ENCODE measurements at places on chromosomes 16 and 17.

DNA sequence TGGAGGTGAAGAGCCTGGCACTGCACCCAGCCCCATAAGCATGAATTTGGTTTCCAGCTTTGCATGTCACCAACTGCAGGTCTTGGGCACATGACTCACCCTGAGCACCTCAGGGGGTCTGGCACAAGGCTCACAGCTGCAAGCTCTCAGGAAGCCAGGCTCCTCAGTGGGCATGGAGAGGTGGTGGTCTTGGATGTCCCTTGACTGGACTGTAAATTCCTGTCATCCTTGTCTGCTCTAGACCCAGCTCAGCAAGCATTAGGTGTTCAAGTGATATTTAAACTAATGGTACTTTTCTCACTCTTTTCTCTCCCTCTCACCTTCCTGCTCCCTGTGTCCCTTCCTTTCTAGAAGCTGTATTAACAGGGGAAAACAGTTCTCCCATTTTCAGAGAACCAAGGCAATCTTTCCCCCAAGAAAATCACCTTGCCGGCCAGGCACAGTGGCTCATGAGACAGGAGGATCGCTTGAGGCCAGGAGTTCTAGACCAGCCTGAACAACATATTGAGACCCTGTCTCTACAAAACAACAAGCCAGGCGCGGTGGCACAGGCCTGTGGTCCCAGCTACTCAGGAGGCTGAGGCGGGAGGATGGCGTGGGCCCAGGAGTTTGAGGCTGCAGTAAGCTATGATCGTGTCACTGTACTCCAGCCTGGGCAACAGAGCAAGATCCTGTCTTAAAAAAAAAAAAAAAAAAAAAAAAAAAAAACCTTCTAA lies 5.1 kb upstream of the KIFC3 start:
- no peak for DNase-seq

- DNase-seq = no peak
Measured at GRCh38 chr16:68487203-68487514, 38.9 kb upstream of the SMPD3 start.

- no peak for DNase-seq
Measured at GRCh38 chr16:8673611-8674412, 605 bp upstream of the ABAT start.

GRCh38 chr16:69113216-69113615 lies 7.8 kb downstream of the HAS3 start:
- no peak for DNase-seq

GRCh38 chr17:40824015-40824832 lies 1.8 kb upstream of the KRT10 start:
- no peak for DNase-seq

GRCh38 chr16:89422527-89422904 lies 67.8 kb downstream of the ANKRD11 start:
- DNase-seq = peak; percentile 46

DNA sequence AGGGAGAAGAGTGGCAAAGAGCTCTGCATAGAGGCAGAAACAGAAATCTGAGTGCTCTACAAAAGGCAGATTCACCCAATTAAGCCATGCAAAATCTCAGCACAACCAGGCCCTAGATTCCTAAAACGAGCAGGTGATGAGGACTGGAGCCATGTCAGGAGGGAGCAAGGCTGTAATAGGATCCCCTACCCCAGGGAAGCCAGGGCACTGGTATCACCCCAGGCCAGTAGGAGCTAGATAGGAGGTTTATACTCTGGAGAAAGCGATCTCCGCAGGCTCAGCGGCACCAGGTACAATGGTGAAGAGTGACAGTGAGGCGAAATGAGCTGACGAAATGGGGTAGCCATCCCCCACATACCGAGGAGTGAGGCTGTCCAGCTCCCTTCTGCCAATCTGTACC lies 171.5 kb downstream of the PARN start:
- no peak for DNase-seq

GRCh38 chr16:88333848-88334777 lies 48.6 kb upstream of the ZNF469 start:
- no peak for DNase-seq

DNA sequence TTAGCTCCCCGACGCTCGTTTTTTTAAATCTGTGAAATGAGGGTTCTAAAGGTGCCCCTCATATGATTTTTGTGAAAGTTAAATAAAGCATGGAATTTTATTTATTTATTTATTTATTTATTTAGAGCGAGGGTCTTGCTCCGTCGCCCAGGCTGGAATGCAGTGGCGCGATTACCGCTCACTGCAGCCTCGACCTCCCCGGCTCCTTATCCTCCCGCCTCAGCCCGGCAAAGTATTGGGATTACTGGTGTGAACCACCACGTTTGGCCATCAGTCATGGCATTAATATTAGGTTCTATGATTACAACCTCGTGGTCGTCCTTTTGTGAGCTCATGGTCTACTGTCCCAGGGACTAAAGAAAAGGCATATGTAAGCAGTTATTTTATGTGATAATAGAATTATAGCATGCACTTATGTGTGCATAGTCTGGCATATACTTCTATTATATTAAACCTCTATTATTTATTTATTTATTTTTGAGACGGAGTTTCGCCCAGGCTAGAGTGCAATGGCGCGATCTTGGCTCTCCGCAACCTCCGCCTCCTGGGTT lies 557 bp upstream of the LUC7L start:
- no peak for DNase-seq

DNA sequence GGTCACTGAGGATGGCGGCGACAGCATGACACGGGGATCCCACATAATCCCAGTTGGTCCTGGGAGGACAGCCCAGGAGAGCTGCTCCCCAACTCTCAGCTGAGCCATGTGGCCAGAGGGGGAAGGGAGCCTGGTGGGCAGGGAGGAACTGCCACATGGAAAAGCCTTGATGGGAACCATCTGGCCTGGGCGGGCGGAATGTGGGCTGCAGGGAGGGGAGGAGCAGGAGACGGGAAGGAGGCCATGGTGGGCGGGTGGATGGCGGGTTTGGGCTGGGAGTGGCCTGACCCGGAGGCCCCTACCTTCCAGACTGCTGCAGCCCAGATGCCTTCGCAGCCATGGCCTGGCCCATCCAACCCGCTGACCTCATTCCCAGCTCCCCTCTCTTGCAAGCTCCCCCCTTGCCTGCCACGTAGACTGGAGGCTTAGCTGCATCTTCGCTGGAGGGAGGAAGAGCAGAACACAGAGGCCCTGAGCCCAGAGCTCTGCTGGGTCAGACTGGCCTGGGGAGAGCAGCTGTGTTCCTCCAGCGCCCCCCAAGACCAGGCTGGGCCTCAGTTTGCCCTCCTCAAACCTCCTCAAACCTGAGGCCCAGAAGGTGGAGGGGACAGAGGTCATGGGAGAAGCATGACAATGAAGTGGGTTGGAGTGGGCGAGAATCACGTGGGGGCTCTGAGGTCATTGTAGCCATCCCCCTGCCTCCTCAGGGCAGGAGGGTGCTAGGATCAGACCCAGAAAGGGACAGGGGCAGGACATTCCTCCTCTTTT lies 8.2 kb upstream of the COL1A1 start:
- no peak for DNase-seq

- DNase-seq = no peak
Measured at GRCh38 chr17:62966426-62967204, 580 bp downstream of the TANC2 start.

DNA sequence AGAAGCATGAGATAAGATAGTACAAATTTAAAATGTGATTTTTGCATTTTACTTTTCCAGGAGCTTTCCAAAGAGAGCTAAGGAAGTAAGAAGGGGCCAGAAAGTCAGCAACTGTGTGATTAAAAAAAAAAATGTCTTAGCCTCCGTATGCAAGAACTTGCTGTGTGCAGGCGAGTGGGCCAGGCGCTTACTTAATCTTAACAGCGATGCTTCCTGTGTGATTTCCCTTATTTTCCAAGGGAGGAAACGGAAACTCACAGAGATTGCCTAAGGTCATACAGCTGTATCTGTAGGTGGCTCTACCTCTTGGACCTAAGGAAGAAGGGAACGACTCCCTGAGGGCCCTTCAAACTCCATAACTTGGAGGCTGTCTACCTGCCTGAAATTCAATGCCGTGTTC lies 11.1 kb downstream of the HS3ST3B1 start:
- no peak for DNase-seq

GRCh38 chr17:75808549-75808904 lies 23.9 kb downstream of the UNK start:
- DNase-seq = peak; percentile 2

- DNase-seq = no peak
Measured at GRCh38 chr16:68022278-68022727, 729 bp downstream of the DDX28 start.

DNA sequence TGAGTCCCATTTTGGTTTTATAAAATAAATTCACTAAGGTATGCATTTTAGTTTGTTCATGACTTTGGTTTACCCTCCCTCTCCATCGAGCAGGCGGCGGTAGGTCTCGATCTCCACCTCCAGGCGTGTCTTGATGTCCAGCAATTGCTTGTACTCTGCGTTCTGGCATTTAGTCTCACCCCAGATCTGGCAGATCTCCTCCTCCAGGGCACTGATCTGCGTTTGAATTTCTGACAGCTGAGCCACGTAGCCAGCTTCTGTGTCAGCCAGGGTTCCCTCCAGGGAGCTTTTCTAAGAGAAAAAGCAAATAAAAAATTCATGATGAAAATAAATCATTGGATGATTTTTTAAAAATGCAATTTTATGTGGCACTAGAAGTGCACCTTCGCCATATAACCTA lies 4.2 kb downstream of the KRT24 start:
- no peak for DNase-seq

DNA sequence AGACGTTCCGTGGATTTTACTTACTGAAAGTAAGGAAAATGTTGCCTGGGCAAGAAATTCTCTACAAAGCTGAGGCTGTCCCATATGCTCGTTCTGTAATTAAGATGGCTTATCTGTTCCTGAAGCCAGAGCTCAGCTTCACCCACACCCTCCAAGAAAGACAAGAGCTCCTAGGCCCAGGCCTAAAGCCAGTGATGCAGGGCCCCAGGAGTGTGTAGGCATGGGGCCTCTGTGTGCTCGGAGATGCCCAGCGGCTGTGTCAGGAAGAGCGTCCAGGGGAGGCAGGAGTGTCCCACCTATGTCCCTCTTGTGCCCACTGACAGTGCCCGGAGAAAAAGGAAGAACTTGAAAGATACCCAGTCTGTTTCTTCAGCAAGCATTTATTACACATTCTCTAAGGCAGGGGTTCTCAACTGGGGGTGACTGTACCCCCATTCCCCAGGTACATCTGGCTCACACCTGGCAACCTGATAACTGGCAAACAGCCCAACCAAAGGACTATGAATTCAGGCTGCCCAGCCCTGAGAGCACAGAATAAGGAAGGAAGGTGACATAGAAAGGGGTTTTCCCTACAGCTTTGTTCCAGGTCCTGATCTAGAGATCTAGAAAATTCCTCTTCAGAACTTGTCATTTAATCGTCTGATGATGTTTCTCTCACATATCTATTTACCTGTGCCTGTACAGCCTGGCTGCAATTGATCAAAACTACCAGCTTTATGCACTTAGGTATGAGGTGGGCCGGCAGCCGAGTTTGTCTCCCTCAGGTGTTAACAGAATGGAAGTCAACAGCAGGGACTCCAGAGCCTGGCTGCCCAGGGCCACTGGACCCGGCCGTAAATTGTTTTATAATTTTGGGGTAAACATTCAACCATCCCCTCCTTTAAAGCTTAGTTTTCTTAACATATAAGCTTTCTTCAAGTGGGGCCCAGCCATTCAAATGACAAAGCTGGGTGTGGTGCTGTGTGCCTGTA lies 12.0 kb downstream of the SNN start:
- DNase-seq = peak; percentile 18

DNA sequence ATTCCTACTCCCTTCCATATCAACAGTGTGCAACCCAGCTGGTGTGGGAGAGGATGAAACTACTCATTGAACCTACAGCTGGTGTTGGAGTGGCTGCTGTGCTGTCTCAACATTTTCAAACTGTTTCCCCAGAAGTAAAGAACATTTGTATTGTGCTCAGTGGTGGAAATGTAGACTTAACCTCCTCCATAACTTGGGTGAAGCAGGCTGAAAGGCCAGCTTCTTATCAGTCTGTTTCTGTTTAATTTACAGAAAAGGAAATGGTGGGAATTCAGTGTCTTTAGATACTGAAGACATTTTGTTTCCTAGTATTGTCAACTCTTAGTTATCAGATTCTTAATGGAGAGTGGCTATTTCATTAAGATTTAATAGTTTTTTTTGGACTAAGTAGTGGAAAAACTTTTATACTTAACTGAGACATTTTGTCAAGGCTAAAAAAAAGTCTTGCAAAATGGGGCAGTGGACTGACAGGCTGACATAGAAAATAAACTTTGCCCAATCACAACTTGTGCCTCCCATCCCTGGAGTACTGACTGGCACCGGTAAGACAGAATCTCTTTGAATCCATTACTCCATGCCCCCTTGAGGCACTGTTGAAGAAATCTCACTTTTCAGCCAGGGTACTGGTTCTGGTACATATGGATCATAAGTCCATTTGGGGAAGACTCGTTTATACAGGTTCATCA lies 12.5 kb downstream of the TSR1 start:
- no peak for DNase-seq

- no peak for DNase-seq
Measured at GRCh38 chr17:8283356-8283755, 5.1 kb upstream of the RANGRF start.

DNA sequence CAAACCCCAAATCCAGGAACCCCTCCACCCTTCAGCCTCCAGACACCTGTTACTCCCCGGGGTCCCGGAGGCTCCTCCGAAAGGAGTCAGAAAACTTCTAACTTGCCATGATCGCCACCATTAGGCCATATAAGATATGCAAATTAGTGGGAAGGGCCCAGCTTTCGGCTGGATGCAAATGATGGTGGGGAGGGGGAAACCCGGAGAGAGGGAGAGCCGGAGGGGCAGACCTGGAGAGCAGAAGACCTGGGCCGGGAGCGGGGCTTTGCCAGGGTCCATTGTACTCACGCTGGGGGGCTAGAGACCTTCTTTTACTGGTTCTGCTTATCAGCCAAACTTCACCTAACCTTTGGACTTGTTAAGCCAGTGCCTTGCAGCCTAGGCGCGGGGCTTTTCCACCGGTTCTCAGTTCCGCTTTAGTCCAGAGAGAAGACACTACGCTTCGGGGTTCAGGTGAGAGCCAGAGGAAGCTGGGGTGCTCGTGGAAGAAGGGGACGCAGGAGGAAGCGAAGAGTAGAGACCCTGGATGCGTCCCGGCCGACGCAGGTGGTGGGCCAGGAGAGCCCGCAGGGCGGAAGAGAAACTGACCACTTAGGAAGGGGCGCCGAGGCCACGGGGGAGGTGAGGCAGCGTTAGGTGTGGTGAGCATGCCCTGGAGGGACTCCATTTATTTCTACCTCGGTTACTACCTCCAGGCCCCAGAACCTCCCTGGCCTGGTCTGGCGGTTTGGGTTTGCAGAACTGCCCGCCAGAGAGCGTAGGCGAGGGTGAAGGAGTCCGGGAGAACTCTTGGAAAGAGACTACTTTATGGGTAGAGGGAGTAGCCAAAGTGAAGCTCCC lies at the start of gene HNF1B:
HNF1B (minus strand) TSS at position 99 of the 840 bp plus-strand sequence. CDS start 175 bp downstream, outside the sequence.
- peak; percentile 57 for DNase-seq

- DNase-seq = no peak
Measured at GRCh38 chr17:63675607-63676546, 24.0 kb downstream of the LIMD2 start.

Data from CD4-positive, alpha-beta T cell treated with Interleukin-15 for 1 hour (primary cell).